ENCODE measurements at places on chromosomes 5 and 9.

DNA sequence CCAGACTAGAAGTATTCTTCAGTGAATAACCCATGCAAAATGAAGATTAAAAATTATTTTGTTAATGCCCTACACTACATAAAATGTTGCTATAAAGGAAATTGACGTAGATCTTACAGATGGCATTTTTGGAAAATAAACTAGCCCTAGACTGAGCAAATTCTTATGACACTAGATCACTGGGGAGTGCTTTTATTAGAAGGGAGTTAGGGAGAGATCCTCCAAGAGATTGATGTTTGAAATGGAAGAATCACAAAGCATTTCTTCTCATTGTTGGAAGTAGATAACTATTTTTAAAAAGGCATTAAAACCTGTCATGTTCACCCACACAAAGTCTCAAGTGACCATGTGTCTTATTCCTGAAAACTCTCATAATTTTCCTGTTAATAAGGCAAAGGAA is 351.1 kb upstream of the TLE4 start:
- no peak for DNase-seq

DNA sequence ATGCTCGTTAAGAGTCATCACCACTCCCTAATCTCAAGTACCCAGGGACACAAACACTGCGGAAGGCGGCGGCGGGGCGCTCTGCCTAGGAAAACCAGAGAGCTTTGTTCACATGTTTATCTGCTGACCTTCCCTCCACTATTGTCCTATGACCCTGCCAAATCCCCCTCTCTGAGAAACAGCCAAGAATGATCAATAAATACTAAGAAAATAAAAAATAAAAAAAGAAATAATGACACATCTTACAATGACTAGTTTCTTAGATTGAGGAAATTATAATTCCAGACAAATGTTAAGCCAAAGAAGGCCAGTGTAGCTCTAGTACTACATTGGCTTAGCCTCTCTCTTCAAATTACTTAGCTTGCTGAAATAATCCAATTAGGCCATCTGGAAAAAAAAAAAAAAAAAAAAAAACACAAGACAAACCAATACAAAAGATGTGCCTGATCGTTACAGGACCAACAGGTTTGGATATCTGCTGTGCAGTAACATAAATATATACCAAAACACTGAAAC is 58.0 kb downstream of the ANXA2R start:
- DNase-seq: peak; percentile 76

GRCh38 chr9:73141282-73141681 is 10.4 kb upstream of the ANXA1 start:
- no peak for DNase-seq

DNA sequence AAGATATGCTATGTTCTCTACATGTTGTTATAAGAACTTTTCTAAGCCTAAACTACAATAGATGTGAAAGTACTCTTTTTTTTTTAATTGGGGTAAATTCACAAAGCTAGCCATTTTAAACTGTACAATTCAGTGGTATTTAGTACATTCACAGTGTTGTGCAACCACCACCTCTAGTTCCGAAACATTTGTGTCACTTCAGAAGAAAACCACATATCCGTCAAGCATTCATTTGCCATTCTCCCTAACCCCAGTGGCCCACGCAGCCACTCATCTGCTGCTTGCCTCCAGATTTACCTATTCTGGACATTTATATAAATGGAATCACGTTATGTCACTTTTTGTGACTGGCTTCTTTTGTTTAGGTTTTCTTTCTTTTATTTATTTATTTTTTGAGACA is 43.1 kb downstream of the SPTAN1 start:
- DNase-seq: no peak

- peak; percentile 13 for DNase-seq
Observed at GRCh38 chr5:165495829-165496380, 1990.5 kb downstream of the MAT2B start.

- peak; percentile 85 for DNase-seq
Observed at GRCh38 chr5:142866563-142867275, 96.5 kb downstream of the ARHGAP26 start.

- no peak for DNase-seq
Observed at GRCh38 chr5:181566-181965, 9.7 kb upstream of the LRRC14B start.

GRCh38 chr9:96251451-96251850 is 50.5 kb downstream of the HSD17B3 start:
- no peak for DNase-seq

GRCh38 chr5:9954869-9955268 is 294.8 kb downstream of the ATPSCKMT start:
- DNase-seq: no peak

GRCh38 chr9:70060148-70060882 is 16.7 kb downstream of the MAMDC2 start:
- DNase-seq: no peak

DNA sequence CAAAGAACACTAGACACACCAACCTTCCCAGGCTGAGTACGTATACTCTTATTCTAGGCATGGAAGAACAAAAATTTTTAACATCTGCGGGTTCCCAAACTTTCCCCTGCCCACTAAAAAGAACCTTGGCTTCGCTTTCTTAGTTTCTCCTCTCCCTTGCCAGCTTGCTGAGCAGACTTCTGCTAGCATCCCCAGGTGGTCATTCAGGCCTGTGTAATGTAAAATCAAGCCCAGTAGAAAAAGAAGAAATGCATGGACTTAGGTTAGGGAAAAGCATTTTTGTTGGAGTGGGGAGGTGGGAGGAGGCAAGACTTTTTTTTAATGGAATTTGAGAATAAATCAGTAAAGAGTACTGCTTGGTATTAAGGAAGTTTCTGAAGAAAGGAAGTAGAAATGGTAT is 331.0 kb upstream of the TLE4 start:
- no peak for DNase-seq

- peak; percentile 91 for DNase-seq
Observed at GRCh38 chr9:127388037-127388855, 8.7 kb upstream of the SLC2A8 start.

- DNase-seq: no peak
Observed at GRCh38 chr9:84456527-84456926, 116.0 kb upstream of the SLC28A3 start.

DNA sequence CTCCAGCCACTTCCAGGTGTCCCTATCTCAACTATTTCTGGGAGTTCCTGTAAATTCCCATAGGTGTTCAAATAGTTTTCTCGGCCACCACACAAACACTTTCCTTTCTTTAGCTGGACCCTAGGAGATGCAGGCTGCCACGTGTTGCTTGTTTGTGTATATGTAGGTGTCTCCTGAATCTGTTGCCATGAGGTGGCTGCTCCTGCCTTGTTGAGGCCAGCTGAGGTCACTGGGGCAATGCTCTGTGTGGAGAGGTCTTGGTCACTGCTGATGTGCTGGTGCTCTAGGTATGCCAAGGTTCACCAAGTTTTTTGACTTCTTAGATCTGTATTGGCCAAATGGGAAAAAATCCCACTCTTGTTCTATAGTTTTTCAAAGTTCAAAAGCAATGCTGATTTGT is 132.5 kb upstream of the CHD1 start:
- DNase-seq: no peak

Data from common myeloid progenitor, CD34-positive (primary cell).